ENCODE measurements at places on chromosomes 2 and 18.

DNA sequence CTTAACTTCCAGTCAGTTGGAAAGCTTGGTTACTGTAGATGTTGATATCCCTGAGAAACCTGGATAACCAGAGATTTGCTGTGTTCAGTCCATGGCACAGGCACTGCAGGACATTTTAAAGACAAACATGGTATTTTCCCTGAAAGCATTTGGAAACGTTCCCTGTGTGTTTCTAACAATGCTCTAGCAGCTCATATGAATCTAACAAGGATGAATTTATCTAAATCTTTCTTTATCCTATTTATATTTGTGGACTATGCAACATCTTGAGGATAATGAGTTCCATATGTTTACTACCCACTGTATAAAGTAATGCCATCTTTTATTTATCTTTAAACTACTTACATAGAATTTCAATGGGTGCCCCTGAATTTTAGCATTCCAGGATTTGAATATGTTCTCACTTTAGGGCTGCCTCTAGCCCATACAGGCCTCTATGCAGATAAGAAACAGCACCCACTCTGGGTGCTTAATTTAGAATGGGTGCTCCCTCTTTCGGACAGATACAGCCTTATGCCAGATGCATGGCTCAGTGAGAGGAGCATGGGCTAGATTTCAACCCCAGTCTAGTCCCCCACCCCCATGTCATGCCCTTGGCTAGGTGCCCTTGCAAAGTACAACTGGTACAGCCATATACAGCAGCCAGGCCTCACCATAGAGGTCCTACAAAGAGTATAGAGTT is 50.6 kb upstream of the NEMP2 start:
- no peak for DNase-seq

DNA sequence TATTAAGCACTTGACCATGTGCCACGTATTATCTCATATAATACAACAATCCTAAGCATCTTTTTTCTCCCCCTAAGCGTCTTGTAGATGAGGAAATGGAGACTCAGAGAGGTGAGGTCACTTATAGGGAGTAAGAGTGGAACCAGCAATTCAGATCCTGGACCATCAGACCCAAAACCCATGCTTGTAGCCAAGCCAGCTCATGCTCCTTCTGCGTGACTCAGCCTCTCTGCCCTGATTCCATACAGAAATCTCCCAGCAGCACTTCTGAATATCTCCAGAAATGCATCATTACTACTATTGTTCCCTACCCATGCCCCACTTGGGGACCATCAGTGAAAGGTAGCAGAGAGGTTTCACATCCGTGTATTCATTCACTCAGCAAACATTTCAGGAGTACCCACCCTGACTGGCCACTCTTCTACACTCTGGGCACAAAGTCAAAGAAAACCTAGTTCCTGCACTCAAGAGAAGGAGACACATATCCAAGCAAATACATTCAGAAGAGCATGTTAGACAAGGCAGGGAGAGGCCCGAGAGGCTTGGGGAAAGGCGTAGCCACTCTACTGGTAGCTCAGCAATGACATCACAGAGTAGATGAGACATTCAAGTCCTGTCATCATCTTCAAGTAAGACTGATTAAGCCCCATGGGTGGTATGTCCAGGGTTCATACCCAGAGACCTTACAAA is 141.9 kb downstream of the MTCL1 start:
- no peak for DNase-seq

DNA sequence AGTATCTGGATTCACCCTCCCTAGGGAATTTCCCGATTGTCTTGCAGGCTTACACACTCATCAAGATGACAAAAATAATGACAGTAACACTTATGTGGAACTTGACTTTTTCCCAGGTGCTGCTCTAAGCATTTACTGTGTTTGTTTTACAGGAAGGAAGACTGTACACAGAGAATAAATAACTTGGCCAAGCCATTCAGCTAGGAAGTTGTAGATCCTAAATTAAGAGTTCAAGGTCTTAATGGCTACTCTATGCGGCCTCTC is 549 bp upstream of the DPP4 start:
- DNase-seq = no peak

- DNase-seq = no peak
Observed at GRCh38 chr2:55229221-55229620, 2.9 kb downstream of the CLHC1 start.
